Amniotic stem cell (primary cell): ENCODE measurements at places on chromosomes 7 and 10.
A peak's percentile ranks its signal among the peaks of the same experiment; 100 is the strongest.

DNA sequence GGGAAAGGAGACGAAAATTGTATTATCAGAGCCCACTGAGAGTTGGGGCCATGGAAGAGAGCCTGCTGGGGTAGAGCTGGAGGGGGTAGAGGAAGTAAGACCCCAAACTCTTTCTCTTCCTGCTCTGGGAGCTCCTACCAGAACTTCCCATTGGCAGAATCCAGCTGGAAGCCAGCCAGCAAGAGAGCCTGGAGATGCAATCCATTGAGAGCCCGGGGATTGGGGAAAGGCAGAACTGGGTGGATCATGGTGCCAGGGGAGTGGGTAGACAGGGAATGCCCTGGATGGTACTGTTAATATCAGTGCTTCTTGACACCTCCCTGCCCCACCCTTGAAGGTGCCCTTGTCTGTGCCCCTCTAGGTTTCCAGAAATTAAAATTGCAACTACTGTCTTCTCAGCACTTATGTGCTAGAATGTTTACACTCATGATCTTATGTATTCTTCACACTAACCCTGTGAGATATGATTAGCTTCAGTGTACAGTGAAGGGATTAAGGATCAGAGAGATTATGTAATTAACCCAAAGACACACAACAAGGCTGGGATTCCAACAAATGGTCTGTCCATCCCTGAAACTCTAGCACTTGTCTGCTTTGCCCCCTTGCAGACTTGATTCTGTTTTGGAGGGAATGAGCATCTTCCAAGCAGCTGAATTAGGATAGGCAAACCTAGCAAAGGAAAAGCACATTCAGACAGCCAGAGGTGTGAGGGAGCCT is 154.1 kb downstream of the C10orf105 start:
- DNase-seq: no peak

DNA sequence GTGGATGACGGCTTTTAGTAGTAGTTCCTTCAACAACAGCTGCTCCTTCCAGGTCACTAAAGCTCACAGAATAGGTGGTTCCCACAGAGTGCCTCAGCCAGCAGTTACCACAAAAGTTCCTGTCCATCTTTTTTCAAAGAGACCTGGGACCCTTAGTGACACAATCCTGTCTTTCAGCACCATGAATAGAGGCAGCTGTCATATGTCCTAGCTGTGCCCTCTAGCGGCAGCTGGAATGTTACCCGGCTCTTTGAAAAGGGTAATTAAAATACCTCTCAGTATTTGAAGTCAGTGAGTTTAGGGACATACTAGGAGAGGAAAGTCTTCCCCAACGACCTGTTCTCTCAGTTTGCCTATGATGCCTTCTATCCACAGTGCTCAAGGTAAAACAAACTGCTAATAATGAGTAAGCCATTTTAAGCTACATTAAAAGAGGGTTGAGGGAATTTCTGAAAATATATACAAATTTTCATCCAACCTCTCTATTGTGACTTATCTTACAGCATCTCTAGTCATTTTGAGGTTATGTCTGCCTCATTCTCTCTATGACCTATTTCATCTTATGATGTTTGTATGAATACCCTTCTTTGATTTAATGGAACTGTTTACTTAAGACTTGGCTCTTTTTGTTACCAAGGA is 290.8 kb downstream of the NXPH1 start:
- DNase-seq: no peak

- DNase-seq: no peak
Observed at GRCh38 chr7:38881015-38881414, 28.0 kb downstream of the VPS41 start.

DNA sequence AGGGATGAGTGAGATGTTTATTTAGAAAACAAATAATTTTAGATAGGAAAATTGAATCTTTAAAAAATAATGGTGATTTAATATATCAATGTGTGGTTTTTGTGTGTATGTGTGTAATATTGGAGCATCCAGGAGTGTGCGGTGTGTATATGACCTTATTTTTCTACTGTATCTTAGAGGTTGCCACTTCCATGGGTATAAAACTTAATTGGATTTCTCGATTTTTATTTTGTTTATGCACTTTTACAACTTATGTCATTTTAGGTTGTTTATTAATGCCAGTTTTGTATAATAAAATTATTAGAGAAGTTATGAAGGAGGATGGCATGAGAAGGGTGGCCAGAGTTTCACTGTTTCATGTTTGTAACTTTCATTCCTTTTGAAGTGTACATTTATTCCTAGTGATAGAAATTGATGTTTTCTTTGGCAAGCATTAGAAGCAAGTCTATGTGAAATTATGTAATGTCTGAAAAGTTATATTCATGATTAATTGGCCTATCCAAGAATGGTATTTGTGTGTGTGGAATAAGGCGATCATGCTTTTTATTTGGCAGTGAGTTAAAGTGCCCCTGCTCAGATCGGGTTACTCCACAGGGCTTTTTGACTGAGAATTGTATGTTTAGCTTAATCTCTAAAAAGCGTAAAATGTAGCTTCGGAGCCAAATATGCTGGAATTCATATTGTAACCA is 110.3 kb downstream of the KAT6B start:
- DNase-seq: no peak

- DNase-seq: no peak
Observed at GRCh38 chr10:129078746-129079145, 388.3 kb upstream of the MGMT start.

DNA sequence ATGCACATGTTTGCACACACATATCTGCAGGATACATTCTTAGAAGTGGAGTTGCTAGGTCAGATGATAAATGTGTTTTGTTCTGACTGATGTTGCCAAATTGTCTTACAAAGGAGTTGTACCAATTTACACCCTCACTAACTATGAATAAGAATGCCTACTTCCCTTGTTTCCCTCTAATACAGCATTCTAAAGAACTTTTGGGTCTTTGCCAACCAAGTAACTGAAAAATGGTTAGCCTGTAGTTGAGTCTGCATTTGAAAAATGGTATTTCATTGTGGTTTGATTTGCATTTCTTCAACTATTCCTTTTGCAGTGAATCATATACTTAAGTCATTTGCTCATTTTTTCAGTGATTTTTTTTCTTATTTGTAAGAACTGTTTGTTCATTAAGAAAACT is 48.4 kb downstream of the TMEM26 start:
- peak; percentile 6 for DNase-seq

DNA sequence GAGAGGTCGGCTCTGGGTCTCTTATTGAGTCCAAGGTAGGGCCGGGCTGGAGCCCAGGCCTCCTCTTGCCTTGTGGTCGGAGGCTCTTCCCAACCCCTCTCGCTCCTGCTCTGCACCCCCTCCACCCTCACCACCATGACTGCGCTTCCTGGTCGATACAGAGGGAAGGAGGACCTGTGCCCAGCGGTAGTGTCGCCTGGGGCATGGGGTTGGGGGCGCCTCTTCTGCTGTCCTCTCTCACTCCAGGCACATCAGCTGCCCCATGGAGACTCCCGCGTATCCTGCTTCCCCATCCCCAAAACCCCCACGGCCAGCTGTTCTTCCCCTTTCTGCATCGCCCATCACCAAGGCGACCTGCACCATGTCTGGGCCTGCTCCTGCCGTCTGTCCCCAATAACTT is 44.4 kb downstream of the TMEM270 start:
- DNase-seq: no peak

GRCh38 chr10:1595726-1596125 is 141.6 kb downstream of the ADARB2 start:
- no peak for DNase-seq

DNA sequence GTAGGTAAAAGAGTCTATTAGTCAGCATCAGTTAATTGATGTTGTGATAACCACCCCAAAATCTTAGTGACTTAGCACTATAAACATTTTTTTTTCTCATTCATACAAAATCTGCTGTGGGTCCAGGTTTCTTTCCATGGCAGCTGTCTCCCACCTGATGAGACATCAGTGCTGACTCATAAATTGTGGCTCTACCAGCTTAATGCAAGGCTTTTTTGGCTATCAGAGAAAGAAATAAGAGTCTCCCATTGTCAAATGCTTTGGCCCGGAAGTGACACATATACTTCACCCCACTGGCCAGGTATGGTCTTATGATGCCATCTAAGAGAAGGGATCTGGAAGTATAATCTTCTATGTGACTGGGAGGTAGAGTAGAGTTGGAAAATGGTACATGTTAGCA is 14.5 kb downstream of the DNAJB9 start:
- DNase-seq: no peak

GRCh38 chr10:31782701-31783100 is 145.9 kb downstream of the ARHGAP12 start:
- DNase-seq: no peak

GRCh38 chr7:131556053-131556908 is at the start of gene PODXL:
Gene PODXL (minus strand): TSS chr7:131556628. CDS start chr7:131556359, 269 bp downstream.
- no peak for DNase-seq
